NCI-H460 (cell line): ENCODE measurements at places on chromosomes 6 and 20.
A peak's percentile ranks its signal among the peaks of the same experiment; 100 is the strongest.

- DNase-seq: no peak
These were observed 68.9 kb downstream of the MAN1A1 start for GRCh38 chr6:119280668-119281067.

GRCh38 chr6:124420116-124420840 is 542.0 kb upstream of the RNF217 start:
- no peak for DNase-seq

DNA sequence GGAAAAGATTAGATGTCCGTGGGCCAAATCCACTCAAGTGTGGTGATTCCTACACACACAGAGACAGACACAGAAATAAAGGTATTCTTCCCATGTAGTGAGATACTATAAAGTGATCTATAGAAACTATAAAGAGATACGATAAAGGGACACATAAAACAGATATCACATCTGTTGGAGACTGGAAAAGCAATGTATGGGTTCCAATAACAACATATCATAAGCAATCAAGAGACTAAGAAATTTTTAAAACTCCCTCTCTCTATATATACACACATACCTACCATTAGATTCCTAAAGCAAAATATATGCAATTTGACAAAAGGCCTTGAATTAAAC is 5.2 kb downstream of the PPP1R10 start:
- DNase-seq: no peak

DNA sequence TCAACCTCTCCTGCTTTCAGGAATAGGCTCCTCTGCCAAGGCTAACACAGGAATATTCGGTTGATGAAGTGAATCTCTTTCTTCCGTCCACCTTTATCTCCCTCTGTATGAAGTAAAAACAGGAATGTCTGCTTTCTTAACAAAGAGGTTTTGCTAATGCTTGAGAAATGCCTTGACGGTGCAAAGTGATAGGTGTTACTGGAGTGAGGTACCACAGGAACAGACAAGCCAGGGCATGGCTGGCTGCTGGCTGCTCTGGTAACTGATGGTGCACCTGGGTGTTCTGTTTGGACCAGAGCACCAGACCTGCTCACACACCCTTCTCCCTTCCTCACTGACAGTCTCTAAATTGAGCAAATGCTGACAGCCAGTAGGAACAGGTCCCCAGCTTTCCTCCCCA is 174.0 kb upstream of the FBXL4 start:
- no peak for DNase-seq

DNA sequence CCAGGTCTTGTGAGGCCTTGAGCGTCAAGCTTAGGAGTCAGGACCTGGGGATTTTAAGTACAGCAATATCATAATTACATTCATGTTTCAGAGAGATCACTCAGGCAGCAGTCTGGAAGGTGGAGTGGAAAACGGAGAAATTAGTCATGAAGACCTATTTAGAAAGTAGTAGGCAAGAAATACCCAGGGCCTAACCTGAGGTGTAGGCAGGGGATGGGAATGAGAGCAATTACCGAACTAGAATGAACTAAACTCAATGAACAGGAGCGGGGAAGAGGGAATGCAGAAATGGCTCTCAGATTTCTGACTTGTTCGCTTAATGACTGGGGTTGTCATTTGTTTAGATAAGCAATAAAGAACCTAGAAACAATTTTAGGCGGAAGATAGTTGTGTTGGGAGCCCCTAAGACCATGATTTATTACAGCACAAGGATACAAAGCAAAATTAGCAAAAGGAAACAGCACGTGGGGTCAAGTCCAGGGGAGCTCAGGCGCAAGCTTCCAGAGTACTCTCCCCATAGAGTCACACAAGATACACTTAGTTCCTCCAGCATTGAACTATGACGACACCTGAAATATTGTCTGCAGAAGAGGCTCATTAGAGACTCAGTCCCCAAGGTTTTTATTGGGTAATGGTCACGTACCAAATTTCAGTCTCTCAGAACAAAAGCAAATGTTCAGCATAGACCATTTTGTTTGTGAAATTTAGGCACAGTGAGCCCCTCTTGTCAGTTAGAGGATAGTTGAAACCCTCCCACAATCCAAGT is 178.8 kb upstream of the AKAP12 start:
- DNase-seq: no peak

- no peak for DNase-seq
These were observed 137.9 kb downstream of the RPS12 start for GRCh38 chr6:132952031-132952867.

DNA sequence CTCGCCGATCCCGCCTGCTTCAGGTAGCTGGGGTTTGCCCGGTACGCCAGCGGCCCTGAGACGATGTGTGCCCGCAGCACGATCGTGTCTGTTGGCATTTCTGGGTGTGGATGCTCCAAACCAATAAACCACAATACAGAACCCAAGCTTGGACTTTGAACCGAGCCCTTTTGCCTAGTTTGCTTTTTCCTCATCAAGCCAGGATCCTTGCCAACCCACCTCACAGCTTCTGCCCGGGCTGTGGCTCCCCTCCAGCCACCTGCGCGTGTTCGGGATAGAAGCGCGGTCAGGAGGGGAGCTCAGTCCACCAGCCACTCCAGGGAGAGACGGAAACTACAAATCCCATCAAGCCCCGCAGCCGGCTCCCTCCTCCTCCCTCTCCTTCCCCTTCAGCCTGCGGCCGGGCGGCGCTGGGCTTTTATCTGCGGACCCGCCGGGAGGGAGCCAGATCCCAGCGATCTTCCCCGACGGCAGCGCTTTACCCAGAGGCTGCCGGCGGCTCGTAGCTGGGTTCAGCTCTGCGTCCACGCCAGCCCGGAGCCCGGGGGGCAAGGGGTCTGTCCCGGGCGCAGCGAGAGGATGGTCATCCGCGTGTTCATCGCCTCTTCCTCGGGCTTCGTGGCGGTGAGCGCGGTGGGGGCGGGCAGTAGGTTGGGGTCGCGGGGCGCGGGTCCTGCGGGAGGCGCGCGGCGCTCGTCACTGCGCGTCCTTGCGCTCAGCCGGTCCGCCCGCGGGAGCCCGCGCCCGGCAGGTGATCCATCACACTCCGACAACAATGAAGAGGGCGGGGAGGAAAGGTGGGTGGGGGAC is at the start of gene SH3BGRL2:
Gene SH3BGRL2 (plus strand): TSS at position 447 of the 810 bp plus-strand sequence. CDS start 133 bp downstream, at position 580.
- peak; percentile 21 for DNase-seq

DNA sequence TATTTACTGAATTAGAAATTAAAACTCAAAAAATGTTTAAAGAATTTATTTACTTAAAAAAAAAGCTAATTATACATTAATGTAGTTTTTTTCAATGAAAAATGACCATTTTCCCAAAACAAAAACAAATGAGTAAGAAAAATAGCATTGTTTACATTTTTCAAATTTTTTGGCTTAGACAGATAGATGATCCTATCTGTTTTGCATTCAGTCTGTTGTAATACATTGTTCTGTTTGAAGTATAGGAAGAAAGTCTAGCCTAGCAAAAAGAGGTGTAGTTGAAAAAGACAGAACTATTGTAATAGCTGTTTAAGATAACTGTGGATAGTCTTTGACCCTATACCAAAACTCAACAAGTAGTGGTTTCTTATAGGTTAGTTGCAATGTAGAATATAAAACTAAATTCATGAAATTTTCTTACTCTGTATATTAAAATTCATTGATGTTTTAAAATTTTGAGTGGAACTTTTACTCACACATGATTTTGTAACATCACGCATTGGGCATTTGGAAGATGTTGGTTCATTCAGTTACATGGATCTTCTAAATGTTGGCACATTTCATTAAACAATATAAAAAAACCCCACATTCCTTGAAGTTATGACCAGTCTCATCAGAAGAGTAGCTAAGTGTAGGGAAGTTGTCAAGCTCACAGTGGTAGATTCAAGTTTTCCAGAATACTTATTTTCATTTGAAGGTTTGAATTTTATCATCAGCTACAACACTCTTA is 62.0 kb downstream of the KCNS1 start:
- DNase-seq: no peak
